ENCODE measurements at places on chromosomes 1 and 21.

GRCh38 chr1:52601991-52602855 is at the start of gene GPX7:
TSS of gene GPX7 (plus strand) at chr1:52602371. CDS start at chr1:52602410, 39 bp downstream.
- DNase-seq: peak; percentile 17

DNA sequence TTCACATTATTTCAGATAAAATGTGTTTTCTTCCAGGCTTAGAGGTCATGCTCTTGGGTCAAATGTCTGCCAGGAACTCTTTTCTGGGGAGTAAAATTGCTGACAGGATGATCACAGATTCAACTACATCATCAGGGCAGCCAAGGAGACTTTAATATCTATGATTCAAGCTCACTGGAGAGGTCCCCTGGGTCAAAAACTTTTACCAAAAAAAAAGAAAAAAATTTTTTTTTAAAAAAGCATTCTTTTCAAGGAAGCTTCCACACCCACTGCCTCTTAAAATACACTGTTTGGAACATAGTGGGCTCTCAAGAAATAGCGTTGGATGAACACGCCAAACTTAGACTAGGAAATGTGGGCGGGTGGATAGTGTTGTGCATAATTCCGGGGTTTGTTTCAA is 81.3 kb downstream of the TIAM1 start:
- no peak for DNase-seq

DNA sequence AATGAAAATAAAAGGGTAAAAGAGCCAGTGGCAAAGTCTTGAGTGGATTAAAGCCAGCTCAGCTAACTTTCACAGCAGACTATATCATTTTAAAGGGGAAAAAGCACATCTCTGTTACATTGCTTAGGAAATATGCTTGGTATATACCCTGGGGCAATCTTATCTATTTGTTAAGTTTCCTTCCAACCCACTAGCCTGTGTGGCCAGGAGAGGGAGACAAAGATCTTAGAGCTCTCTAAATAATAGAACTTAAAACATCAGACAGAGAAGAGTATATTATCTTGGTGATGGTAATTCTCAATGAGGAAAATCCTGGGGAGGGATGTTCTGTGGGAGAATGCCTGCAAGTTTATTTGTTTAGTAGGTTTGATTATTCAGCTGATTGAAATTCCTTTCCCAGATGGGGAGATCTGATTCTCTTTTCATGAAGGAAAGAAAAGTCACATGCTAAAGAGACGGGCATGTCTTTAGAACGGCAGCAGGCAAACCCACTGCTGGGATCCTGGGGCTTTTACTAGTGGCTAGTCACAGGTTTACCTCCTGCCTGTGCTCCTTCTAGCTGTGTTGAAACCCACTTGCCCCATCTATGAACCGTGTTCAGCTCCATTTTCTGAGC is 3.6 kb downstream of the KCNE2 start:
- DNase-seq: no peak

GRCh38 chr1:172916116-172916515 is 134.6 kb downstream of the TNFSF18 start:
- no peak for DNase-seq

DNA sequence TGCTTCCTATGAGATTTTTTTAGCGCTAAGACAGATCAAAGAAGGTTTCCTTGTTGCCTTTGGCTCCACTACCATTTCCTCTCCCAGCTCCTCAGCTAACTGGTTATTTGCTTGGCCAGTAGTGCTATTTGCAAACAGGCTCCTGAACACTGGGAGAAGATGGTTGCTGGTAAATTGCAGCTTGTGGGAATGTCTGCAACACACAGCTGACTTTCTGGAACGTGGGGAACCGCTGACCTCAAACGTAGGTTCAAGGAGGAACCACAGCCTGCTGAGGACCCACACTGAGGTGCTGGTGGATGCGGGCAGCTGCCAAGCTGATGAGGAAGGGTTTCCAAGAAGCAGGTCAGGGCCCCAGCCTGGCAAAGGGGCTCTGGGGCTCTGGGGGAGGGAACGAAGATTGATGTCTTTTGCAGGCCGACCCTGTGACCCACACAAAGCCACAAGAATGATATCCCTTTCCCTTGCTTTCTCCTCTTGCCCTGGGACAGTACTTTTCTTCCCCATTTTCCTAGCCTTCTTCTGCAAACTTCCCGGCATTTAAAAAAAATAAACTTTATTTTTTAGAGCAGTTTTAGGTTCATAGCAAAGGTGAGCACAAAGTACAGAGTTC is 24.8 kb downstream of the GNG4 start:
- no peak for DNase-seq

GRCh38 chr1:151476083-151476482 is 16.8 kb upstream of the POGZ start:
- no peak for DNase-seq

DNA sequence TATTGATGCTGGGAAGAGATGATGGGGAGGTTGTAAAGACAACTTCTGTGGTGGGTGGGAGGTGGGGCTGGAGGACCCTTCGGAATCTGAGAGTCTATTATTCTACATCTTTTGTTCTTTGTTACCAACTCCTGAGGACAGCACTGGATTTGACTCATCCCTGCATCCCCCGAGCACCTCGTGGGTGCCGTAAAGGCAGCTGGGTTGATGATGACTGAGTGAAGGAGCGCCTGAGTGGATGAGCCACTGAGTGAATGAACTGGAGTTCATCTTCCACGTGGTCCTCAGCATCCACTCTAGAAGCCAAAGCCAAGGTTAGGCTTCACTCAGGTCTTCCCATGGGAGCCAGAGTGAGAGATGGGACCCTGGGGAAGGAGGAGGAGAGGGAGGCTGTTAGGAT is 77.6 kb downstream of the LRRN2 start:
- no peak for DNase-seq

DNA sequence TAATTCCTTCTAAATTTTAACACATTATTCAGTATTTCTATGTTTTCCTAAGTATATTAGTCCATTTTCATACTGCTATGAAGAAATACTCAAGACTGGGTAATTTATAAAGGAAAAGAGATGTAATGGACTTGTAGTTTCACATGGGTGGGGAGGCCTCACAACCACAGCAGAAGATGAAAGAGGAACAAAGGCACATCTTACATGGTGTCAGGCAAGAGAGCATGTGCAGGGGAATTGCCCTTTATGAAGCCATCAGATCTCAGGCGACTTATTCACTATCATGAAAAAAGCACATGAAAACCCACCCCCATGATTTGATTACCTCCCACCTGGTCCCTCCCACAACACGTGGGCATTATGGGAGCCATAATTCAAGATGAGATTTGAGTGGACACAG is 15.6 kb downstream of the GBP5 start:
- no peak for DNase-seq

GRCh38 chr1:112866151-112866550 is 89.8 kb downstream of the SLC16A1 start:
- no peak for DNase-seq

- DNase-seq: no peak
Observed at GRCh38 chr1:211318576-211319280, 7.9 kb upstream of the TRAF5 start.

DNA sequence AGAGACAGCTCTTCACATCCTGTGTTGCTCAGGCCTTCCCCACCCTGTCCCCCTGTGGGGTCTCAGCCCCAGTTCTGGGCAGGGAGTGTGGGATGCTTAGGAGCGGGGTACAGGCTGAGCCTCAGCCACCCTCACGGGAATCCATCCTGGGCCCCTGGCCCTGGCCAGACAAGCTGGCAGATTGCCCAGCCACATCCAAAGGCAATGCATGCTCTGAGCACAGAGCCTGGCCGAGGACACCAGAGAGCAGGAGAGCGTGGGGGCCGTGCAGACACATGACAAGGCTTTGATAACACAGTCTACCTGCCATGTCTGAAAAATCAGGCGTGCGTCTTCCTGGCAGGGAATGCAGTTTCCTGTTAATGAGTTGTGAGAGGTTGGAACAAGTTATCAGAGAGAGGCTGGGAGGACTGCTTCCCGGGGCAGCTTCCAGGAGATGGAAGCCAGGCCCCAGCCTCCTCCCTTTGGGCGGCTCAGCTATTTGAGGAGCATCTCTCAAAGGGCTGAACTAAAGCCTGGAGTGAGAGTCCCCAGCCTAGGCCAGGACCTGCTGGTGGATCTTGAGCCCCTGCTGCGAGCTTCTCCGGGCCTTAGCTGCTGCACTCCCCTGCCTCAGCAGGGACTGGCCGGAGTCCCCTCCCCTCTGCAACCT is 72.2 kb upstream of the SELENON start:
- no peak for DNase-seq

- no peak for DNase-seq
Observed at GRCh38 chr1:8097077-8097799, 71.1 kb upstream of the ERRFI1 start.
